NCI-H748 treated with DMSO at 0.1 percent for 48 hours (cell line): ENCODE measurements at places on chromosomes 6 and 20.

DNA sequence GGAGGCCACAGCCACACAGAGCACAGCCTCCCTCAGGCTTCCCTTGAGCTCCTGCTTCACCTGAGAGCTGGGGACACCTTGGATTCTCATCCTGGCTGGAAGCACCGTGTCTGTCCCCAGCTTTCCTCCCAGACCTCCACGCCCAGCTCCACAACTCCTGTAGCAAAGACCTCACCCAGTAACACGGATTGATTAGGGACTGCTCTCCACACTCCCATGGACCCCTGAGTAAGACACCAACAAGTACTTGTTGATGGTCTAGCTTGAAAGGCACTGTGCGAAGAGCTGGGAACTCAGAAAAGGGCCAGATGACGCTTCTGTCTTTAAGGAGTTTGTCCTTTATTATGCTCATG lies 109.6 kb downstream of the DLL1 start:
- no peak for DNase-seq

DNA sequence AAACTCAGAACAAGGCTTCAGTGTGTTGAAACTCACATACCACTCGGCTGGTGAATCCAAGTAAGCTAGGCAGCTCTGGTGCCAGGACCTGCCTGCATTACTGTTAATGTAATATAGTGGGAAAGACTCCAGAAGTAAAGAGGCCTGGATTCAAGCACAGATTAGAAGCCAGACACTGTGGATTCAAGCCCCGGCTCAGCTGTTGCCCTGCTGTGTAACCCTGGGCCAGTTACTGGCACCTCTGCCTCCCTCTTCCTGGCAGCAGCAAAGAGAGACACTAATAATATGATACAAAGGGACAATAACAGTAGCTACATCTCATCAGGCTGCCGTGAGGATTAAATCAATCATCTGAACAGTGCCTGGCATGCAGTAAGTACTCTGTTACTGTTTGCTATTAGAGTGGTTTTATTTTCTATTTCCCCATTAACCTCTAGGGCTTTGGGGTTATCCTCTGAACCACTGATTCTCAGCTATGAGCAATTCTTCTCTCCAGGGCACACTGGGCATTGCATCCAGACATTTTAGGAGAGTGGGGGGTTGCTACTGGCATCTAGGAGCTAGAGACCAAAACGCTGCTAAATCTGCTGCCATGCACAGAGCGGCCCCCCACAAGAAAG lies 92.9 kb downstream of the ZMYND8 start:
- no peak for DNase-seq

DNA sequence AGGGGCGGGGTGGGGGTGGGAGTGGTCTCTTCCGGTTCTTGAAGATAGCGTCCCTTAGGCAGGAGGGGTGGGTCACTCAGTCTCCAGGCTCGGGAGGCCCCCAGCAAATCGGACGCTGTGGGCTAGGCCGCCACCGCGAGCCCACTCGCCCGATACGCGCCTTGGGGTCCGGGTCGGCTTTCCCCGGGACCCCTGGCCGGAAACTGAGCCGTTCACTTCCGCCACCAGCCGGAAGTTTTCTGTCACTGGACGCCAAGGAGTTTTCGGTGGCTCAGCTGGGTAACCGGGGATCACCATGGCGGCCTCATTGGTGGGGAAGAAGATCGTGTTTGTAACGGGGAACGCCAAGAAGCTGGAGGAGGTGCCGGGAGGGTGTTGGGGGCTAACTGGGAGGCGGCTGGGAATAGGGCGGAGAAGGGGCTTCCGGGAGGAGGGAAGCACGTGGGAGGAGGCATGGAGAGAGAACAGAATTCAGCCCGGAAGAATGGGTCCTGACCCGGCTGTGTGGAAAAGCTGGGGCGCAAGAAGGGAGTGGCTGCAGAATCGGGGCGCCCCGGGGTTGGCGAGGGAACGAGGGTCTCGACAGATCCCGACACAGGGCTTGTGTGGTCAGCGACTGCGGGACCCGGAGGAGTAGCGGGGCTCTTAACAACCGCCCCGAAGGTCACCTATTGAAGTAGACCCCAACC lies at the start of gene ITPA:
TSS of gene ITPA (plus strand) at position 242 of the 689 bp plus-strand sequence. CDS start at position 296, 54 bp downstream.
- peak; percentile 51 for DNase-seq

DNA sequence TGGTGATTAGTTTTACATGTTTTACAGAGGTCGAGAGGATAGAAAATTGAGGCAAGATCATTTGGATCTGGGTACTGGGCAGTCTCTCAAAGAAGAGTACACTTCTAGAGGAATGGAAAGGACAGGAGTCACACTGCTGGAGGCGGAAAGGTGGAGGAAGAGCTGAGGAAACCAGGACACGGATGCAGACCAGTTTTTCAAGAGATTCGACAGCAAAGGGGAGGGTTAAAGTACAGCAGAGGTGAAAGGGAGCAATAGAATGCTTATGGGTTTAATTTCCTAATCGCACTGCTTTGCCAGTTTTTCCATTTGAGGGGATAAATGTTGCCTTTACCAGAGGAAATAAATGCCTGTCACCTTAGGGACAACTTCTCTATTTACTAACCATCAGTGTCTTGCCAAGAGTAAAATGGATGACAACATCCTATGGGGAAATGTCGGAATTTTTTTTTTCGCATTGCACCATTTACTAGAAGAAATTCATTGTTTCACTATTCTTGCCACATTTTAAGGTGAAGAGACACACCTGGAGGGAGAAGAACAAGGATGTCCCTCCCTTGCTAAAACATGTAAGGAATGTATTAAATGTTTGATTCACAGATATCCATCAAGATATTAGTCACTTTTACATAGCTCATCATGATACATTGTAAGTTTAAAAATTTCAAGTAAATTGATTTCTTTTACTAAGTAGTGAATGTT lies 226.6 kb downstream of the COL12A1 start:
- DNase-seq: no peak

GRCh38 chr6:149031859-149032598 lies 285.2 kb downstream of the UST start:
- no peak for DNase-seq

DNA sequence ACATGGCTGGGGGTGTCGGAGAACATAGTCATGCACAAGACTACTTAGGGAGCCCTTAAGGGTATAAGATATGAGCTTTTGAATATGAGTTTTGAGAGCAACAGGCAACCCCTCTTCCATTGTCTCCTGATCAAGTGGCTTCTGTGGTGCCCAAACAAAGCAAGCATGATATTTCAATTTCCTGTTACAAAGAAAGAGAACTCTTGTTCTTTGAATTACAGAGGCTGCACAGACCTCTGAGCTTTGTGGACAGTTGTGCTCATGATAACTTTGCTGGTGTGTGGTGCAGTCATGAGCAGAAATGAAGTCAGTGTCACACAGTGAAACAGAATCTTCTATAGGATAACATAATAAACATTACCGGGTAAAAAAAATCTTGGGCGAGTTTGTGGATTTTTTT lies 66.8 kb upstream of the THEMIS start:
- no peak for DNase-seq

GRCh38 chr6:7042056-7042653 lies 65.6 kb upstream of the RREB1 start:
- no peak for DNase-seq

DNA sequence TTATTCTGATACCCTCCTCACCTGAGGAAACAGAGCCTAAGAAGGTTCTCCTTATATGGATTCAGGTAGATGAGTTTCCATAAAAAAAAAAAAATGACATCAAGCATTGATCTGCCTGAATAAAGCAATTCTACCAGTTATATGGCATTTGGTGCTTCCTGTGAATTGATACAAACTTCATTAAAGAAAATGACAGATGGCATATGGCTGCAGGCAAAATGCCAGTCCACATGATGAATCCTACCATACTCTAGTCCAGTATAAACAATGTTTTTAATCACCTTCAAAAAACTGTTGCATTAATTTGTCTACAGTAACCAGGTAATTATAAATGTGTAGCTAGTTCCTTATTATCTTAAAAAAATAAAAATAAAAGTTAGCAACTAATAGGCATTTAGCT lies 559.2 kb upstream of the FLRT3 start:
- DNase-seq: no peak

GRCh38 chr6:126696921-126697693 lies 357.2 kb downstream of the CENPW start:
- no peak for DNase-seq

GRCh38 chr20:57790176-57790575 lies 80.4 kb upstream of the PMEPA1 start:
- DNase-seq: no peak

- DNase-seq: no peak
These were observed 65.7 kb upstream of the PTGIS start for GRCh38 chr20:49633643-49634042.

- DNase-seq: no peak
These were observed 1.9 kb downstream of the SLC32A1 start for GRCh38 chr20:38725931-38726803.

DNA sequence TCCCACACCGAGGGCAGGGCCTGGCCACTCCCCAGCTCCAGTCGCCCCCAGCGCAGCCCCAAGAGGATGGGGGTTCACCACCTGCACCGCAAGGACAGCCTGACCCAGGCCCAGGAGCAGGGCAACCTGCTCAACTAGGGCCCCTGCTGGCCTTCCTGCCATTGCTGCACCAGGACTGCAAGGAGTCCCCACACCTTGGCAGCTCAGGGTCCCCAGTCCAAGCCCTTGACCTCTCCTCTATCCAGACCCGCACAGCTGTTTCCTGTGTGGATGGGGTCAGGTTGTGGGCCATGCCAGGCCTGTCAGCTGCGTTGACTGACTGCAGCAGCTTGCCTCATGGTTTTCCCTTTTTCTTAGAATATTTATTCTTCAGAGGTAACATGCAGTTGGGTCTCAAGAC lies 4.4 kb downstream of the LRRC73 start:
- DNase-seq: no peak

DNA sequence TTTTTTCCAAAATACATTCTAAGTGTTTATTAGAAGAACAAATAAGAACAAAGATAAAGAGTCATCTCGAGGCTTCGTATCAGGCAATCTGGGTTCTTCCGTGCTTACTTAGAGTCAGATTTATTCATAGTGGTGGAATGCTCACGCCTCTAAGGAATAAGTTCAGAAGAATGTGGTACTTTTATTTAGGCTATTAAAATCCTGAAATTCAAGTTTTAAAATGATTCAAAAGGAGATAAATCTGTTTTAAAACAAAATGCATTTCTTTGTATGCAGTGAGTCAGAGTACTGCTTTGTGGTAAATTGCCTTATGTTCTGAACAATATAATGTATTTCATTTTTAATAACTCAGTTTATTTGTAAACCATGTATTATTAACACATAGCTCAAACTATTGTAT lies 89.1 kb downstream of the FUT9 start:
- no peak for DNase-seq

DNA sequence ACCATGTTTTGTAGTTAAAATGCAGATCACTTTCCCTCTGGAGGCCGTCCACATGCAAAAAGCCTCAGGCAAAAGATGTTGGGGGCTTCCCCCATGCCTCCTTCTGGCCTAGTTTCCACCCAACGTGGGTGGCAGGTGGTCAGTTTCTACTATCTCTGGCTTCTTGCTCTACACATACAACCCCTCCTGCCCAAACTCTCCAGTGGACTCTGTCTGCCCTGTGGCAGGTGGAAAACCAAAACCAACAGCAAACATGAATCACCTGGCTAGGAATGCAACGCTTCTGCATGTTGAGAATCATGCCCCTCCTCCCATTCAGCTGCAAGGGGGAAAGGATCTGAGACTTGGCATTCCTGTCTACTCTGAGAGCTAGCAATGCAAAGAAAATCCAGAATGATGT lies 94.8 kb downstream of the MBOAT1 start:
- DNase-seq: no peak

- no peak for DNase-seq
These were observed 257.8 kb downstream of the GMDS start for GRCh38 chr6:1987640-1988039.

DNA sequence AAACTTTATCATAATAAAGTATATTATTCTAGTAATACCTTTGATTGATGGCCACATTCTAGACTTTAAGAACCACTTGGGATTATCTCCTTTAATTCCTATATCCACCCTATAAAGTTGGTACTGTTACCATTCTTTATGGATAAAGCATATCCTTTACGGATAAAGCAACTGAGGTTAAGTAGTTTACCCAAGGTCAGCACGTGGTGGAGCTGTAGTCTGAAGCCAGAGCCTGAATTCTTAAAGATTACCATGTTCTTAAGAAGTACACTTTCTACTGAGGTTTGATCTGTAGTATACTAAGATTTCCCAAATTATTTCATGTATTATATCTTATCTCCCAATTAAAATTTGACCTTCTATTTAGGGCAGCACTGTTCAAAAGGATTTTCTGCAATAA lies 3.0 kb upstream of the NCOA7 start:
- DNase-seq: no peak

GRCh38 chr20:44075191-44075949 lies 111.6 kb downstream of the JPH2 start:
- DNase-seq: no peak

- no peak for DNase-seq
These were observed 2.4 kb downstream of the MCCD1 start for GRCh38 chr6:31531162-31531561.

DNA sequence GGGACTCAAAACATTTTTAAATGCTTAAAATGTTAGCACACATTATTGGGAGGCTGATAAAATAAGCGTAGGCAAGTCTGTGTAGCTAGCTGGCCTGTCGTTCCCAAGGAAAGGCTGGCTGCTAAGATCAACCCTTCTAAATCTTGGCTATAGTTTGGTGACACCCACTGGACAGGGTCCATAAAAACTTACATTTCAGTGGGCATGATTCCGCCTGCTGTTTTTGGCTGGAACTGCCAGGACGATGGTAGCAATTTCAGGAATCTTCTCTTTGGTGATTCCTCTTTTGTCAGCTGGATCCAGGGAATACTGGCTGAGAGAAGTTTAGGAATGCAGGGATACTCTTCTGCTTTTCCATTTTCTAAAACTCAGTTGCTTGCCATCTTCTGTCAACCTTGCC lies 162.2 kb downstream of the NKAIN2 start:
- DNase-seq: no peak

DNA sequence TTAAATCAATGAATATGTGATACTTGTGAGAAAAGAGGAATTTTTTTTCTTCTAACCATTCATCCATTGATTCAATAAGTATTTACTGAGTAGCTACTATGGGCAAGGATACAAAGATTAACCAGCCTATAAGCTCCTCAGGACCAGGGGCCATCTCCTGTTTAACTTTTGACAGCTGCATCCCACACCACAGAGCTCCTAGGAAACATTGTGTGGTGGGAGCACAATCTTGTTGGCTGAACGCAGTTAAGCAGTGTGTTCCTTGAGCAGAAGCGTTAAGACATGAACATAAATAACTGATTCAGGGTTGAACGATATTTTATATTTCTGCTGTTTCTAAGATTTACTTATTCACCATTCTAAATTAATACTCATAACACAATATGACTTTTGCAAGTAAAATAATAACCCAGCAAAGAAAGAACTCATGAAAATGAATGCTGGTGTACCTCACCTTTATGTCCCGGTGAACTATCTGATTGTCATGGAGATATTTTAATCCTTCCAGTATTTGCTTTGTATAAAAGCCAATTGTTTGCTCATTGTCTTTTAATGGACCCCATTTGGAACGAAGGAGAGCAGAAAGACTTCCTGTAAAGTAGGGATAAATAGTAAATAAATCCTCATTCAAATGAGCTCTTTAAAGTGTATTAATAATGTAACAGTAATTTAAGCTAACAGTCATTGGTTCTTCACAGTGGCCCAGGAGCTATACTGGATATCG lies 62.6 kb upstream of the MAP7 start:
- peak; percentile 43 for DNase-seq

GRCh38 chr6:111941686-111942330 lies 68.6 kb upstream of the FYN start:
- DNase-seq: no peak

- no peak for DNase-seq
These were observed 321.6 kb downstream of the TFAP2A start for GRCh38 chr6:10093282-10093681.

- DNase-seq: no peak
These were observed 186.0 kb downstream of the DTNBP1 start for GRCh38 chr6:15476631-15477380.
